OCI-LY7 (cell line): ENCODE measurements at places on chromosomes 5 and 9.

DNA sequence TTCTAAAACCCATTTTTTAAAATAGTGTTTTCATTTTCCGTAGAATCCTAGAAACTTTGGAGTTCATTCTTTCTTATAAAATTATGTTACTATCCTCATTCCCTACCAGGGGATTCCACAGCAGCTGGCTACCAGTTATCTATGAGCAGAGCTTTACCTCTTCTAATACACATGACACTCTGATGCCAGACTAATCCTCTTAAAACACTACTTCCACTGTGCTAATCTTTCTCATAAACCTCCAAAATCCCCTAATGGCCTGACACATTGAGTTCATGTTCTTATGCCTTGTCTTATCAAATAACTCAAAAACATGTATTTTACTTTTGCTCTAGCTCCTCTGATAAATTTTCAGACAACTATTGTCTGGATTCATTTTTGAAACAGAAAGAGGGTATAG lies 633.6 kb upstream of the FTMT start:
- DNase-seq, result no peak

DNA sequence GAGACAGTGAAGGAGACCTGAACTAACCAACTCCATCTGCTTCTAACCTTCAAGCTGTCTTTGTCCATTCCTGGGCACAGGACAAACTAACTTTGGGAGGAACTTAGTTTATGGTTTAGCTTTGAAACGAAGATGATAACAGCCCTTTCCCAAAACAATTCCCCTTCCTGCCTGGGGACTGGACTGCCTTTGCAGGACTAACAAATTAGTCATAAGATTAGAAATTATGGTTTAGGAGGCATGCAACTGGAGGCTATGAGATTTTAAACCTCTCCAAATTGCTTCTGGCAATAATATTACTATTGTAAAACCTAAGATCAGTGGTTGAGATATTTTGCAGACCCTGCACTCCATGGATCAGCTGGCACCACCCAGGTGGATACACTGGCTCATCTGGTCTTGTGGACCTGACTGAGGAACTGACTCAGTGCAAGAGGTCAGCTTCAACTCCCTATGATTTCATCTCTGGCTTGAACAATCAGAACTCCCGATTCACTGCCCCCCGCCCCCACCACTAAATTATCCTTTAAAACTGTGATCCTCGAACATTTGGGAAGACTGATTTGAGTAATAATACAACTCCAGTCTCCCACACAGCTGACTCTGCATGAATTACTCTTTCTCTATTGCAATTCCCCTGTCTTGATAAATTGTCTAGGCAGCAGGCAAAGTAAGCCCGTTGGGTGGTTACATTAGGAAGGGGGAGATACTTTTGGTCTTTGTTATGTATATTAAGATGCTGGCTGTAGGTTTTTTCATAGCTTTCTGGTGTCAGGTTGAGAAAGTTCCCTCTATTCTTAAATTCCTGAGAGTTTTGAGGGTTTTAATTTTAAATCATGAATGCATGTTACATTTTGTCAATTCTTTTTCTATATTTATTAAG lies 213.3 kb downstream of the TSSK1B start:
- DNase-seq, result no peak

DNA sequence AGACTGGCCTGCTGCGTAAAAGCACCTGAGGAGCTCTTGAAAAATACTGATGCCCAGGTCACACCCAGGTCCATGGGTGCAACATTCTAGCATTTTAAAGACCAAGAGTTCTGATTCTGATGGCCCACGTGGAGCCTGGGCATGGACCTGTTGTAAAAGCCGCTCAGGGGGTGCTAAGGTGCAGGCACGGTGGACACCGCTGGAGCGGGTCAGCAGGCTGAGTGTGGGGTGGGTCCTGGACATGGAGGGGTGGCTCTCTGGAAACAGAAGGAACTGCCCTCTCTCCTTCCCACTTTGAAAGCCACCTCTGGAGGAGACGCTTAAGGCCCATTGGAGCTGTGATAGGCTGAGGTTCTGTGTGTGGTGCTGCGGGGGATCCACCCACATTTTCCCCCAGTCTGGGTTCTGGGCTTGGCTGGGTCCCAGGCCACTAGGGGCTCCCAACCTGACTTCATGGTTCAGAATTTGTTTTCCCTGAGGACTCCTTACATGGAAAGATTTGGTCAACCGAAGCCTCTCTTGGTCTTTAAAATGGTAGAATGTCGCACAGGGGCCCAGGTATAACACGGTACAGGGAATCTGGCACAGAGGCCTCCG lies 16.6 kb downstream of the GPRIN1 start:
- DNase-seq, result no peak

DNA sequence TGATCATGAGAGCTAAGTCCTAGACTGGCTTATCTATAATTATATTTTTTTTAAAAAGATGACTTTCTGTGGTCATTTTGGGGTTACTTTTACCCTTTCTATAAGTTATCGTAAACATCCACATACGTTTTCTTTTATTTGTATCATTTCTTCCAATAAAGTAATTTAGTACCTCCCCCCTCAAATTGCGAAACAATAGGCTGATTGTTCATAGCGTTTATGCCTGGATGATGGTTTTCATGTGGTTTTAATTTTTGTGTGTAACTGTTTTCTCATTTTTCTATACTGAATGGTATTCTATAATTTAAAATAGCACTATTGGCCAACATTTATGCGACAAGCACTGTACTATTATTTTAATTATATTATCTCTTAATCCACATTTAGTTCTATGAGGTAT lies 44.5 kb downstream of the SMC5 start:
- no peak for DNase-seq

DNA sequence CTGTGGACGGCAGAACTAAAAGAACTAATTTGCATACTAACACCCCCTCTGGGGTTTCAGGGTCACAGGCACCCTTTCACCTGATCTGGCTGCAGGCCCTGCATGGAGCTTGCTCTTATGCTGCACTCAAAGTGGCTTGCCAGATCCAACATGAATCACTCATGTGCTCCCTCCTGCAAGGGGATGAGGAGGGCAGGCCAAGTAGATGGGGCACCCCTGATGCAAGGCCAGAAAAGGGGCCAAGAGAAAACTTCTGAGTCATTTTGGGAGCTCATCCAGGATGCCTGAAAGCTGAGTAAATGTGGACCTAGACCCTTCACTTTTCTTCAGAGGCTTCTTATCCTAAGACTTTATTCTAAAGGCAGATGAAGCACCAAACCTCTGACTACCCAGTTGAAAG lies 558.5 kb upstream of the PTGER4 start:
- DNase-seq, result no peak

- no peak for DNase-seq
These were observed 6.5 kb downstream of the GHR start for GRCh38 chr5:42429694-42430093.

- DNase-seq, result no peak
These were observed 51.1 kb upstream of the CPLX2 start for GRCh38 chr5:175820230-175820629.

DNA sequence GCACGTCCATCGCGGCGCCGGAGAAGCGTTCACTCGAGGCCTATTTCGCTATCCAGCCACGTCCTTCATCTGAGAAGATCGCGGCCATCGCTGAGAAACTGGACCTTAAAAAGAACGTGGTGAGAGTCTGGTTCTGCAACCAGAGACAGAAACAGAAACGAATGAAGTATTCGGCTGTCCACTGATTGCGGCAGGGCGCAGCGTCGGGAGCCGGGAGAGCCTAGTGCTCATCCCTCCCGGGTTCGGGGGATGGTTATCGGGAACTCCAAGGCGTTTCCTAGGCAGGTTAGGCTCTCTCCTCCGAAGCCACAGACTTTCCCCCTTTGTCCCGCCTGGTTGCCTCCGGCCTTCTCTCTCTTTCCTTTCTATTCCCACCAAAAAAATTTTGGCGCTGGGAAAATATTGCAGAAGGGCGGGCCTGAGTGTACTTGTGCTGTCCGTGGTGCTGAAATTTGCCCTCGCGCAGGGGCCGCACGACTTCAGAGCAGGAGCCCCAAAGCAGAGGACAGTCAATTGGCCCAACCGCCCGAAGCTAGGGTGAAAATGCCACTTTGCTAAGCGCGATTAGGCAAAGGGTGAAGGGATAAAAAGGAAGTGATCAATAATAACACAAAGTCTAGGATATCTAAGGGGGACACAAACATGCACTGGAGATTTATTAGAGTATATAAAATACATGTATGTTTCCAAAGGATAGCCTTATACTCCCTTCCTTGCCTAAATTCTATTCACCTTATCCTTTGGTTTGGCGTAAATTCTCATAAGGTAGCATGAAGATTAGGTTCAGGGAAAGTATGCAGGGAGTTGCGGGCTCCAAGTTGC lies 1.8 kb downstream of the POU4F3 start:
- DNase-seq, result peak; percentile 4

DNA sequence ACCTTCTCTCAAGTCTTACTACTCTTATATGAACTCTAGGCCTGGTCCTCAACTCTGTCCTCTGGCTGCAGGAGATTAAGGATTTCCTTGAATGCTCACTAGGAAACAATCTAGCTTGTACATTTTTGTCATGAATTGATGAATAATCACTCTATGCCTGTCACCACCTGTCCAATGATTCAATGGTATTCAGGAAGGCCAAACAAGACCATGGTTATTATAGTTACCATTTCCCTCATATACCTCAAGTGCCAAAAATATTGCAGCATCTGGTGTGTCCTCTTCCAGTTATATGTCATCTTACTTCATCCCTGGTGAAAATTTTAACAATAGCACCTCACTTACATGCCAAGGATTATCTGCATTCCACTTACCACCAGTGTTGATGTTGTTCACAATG lies 179.0 kb upstream of the MOCS2 start:
- no peak for DNase-seq

DNA sequence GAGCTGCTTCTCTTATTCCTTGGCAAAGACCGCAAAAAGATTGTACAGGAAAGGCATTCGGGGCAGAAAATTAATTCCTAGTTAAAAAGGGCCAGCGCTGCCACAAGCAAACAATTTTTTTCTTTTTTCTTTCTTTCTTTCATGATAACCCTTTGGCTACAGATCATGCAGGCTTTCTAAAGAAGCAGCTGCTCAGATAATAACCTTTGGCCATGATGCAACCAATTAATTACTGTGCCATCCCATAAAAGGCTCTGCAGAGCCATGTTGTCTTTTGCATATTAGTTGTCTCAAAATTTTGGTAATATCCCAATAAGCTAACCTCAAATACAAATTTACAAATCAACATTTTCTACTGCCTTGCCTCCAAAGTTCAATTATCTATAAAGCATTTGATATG lies 758.4 kb upstream of the SEMA6A start:
- DNase-seq, result no peak

GRCh38 chr5:17001428-17001827 lies 65.3 kb upstream of the MYO10 start:
- no peak for DNase-seq
